Prostate gland (tissue), 2 donors: ENCODE measurements at places on chromosomes 2 and 18. TPM values are rescaled to one million over a fixed set of nuclear protein-coding genes. Genes with fewer than 3 reads are reported as not detected.

- no peaks in the 10 kb centered on the region for H3K36me3 ChIP-seq
- H3K27me3 ChIP-seq: no peaks in the 10 kb centered on the region
- H3K4me3 ChIP-seq: peak overlapping the region; percentile 47
- H3K4me1 ChIP-seq: no peaks in the 10 kb centered on the region
These were observed 1.2 kb downstream of the CABLES1 start for GRCh38 chr18:23136326-23137096.

DNA sequence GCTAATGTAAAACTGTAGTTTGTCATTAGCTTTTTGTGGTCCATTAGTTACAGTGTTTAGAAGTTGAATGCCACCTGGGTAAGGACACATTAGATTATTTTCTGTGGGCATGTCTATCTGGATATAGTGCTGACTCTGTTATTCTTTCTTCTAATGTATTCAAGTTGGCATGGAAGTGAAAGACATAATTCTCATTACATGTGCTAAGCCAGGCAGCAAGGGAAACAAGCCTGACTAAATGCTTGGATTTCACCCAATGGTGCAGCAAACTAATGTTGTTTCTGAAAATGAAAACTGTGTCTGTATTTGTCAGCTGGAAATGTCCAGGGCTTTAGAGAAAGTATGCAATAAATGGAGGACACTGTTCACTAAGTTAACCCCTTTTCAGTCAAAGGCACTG lies 100.7 kb downstream of the NUP35 start:
- H3K4me1 ChIP-seq: no peaks in the 10 kb centered on the region
- no peaks in the 10 kb centered on the region for H3K36me3 ChIP-seq
- no peak overlapping the region for H3K27ac ChIP-seq
- H3K27me3 ChIP-seq: no peaks in the 10 kb centered on the region

LOXL3 gene
- total RNA-seq: 1.3 TPM

GRCh38 chr18:54973046-54973445 lies 13.8 kb upstream of the CCDC68 start:
- no peak overlapping the region for H3K4me3 ChIP-seq
- DNase-seq: no peak
- H3K27me3 ChIP-seq: no peaks in the 10 kb centered on the region
- H3K4me1 ChIP-seq: no peaks in the 10 kb centered on the region
- H3K27ac ChIP-seq: no peak overlapping the region

PUM2 gene
- total RNA-seq: 89.0 TPM

DNA sequence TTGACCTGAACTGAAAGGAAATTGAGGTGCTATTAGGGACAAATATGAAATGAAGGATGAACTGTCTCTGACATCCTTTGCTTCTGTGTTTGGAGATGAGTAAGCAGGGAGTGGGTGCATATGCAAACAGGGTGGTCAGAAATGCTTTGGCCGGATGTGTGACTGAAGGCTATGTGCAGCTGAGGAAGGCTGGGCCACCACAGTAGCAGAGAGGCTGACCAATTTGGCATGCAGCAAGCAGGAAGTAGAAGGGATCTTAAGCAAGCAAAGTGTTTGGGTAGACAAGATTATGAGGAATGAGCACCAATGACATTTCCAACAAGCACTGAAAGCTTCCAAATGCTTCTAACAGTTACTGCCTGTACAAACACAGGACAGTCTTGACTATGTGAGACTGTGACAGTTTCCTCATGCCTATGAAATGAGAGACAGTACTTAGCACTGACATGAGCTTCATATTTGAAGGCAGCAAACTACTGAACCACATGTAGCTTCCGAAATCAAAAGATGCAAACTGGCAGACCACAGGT lies 3.3 kb upstream of the ACTR3 start:
- DNase-seq: peak; percentile 42
- H3K36me3 ChIP-seq: no peaks in the 10 kb centered on the region
- no peak overlapping the region for H3K4me3 ChIP-seq
- peaks cover 6% of the 10 kb centered on the region for H3K4me1 ChIP-seq

STARD6 gene
- not detected for total RNA-seq

- H3K4me1 ChIP-seq: no peaks in the 10 kb centered on the region
- no peaks in the 10 kb centered on the region for H3K36me3 ChIP-seq
- no peak for DNase-seq
- no peaks in the 10 kb centered on the region for H3K27me3 ChIP-seq
- H3K4me3 ChIP-seq: no peak overlapping the region
These were observed 249.4 kb upstream of the SLC14A2 start for GRCh38 chr18:45365835-45366234.

DNA sequence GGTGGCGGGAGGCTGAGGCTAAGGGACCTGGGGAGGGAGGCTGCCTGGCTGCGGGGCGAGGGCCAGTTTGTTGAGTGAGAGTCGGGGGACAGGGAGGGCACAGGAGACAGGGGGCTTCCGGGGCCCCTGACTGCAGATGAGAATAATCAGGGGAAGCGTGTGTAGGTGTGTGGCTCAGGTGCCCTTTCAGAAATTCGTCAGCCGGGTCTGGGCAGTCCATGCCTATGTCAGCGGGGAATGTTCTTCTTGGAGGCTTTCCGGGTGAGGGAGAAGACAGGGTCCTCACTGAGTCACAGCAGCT lies 52.3 kb upstream of the OTOF start:
- H3K4me1 ChIP-seq: no peaks in the 10 kb centered on the region
- no peaks in the 10 kb centered on the region for H3K36me3 ChIP-seq
- H3K27me3 ChIP-seq: no peaks in the 10 kb centered on the region
- no peak for DNase-seq
- no peak overlapping the region for H3K4me3 ChIP-seq

GRCh38 chr2:105636109-105636740 lies 108.5 kb upstream of the NCK2 start:
- H3K36me3 ChIP-seq: no peaks in the 10 kb centered on the region
- no peaks in the 10 kb centered on the region for H3K27me3 ChIP-seq
- H3K27ac ChIP-seq: no peak overlapping the region

DNA sequence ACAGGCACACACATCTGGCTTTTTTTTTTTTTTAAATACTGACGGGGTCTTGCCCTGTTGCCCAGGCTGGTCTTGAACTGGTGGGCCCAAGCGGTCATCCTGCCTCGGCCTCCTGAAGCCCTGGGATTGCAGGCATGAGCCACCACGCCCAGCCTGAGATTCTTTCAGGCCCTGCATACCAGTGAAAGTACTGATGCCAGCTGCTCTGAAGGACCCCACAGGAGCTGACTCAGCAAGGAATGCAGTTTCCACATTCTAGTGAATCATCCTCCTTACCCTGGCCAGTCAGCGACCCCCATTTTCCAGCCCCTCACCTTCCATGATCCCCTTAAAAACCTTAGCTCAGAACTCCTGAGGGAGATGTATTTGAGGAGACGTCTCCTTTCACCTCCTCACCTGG lies 5.8 kb upstream of the DTYMK start:
- no peak for DNase-seq
- H3K4me1 ChIP-seq: peaks cover 4% of the 10 kb centered on the region
